PC-3 (cell line): ENCODE measurements at places on chromosomes 7 and 10.

DNA sequence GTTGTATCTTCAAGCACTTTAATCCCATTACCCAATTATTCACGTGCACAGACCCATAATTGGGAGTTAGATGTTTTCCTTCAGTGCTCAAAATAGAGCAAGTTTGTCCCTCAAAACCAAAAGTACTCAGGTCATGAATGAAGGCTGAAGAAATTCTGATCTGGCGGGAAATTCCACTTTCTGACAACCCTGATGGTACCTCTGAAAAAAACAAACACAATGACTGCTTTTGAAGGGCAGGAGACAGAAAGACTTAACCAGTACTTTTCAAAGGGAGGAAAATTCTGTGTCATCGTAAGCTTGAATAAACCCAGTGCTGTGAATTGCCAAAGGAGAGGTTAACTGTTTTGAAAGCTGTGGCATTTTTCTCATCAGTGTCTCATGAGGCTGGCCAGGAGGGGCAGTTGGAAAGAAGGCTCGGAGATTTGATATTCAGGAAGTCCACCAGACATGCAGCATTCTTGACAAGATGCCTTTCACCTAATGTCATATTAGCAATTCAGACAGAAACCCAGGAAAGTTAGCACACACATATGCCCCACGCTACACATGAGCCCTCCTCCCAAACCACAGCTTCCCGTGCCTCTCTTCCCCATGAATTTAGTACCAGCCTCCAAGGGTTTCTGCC lies 347.0 kb downstream of the KCNMA1 start:
- peak; percentile 95 for DNase-seq
- H3K4me1 ChIP-seq = peaks cover 53% of the 10 kb centered on the region
- peak overlapping the region; percentile 1; the same call in 1 of the 2 replicates for H3K4me3 ChIP-seq
- H3K27me3 ChIP-seq = no peaks in the 10 kb centered on the region
- no peaks in the 10 kb centered on the region for H3K36me3 ChIP-seq
- H3K27ac ChIP-seq = peak overlapping the region; percentile 31

DNA sequence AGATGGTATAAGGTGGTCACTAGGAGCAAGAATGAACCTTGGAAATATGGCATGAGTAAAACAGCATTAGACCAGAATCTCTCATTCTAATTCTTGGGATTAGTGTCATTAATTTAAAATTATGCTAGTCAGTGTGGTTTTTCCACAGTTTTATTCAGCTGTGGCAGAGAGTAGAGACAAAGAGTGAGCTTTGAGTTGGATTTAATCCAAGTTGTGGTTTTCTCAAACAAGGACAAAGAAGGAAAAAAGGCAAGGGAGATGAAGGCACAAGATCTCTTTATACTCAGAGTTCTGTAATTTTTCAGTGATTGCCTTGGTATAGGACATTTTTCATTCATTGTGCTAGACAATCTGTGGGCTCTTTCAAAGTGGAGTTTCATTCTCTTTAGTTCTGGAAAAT lies 28.2 kb upstream of the AKAP9 start:
- no peak overlapping the region for H3K4me3 ChIP-seq
- H3K36me3 ChIP-seq = no peaks in the 10 kb centered on the region
- no peak for DNase-seq
- H3K27ac ChIP-seq = no peak overlapping the region
- peaks cover 8% of the 10 kb centered on the region for H3K4me1 ChIP-seq

DNA sequence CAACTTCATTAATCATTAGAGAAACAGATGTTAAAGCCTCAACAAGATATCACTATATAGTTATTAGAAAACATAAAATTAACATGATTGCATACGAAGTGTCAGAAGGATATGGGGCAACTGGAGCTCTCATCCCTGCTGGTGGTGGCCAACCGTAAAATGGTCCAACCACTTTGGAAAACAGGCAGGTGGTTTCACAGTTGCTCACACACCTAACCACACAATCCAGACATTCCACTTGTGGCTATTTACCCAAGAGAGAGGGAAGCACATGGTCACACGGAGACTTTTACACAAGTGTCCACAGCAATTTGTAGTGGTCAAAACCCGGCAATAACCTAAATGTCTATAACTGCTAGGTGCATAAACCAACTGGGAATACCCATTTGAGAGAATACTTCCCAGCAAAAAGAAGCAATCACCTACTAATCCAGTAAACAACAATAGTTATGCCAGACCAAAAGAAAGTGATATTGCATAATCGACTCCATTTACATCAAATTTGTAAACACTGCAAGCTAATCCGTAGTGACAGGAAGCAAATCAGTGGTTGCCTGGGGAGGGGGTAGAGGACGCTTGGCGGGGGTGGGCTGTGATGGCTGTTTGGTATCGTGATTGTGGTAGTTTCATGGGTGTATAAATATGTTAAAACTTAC lies 91.8 kb downstream of the LARP4B start:
- no peaks in the 10 kb centered on the region for H3K4me1 ChIP-seq
- no peaks in the 10 kb centered on the region for H3K27me3 ChIP-seq
- H3K36me3 ChIP-seq = no peaks in the 10 kb centered on the region

DNA sequence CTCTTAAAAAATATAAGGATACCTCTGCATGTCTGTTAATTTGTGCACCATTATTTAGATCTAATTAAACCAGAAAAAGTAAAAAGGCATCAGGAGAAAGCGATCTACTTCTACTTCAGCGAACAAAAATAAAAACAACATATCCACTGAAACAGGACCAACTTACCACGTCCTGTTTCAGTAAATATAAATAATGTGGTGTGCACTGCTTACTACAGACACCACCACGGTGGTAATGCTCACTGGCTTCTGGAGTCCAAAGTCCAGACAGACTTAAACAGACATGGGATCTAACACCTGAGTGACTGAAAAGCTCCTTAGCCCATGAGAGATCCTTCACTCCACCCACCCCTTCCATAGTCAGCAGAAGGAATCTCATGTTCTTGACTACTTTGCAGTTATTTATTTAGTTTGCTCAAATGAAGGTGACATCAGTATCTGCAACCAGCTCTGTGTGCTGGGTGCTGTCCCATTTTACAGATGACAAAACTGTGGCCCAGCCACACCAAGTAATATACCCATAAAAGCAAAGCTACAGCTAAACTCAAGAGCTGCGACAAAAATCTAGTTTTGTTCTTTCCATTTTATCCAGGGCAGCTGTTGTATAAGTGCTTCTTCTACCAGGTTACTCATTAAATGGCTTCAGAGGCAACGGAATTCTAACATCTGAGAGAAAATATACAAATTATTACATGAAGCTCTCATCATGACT lies 62.1 kb upstream of the NCAPG2 start:
- DNase-seq = no peak
- no peaks in the 10 kb centered on the region for H3K27me3 ChIP-seq
- H3K4me3 ChIP-seq = no peak overlapping the region
- no peak overlapping the region for H3K27ac ChIP-seq
- no peaks in the 10 kb centered on the region for H3K4me1 ChIP-seq
- peaks cover 12% of the 10 kb centered on the region; the same call in 1 of the 2 replicates for H3K36me3 ChIP-seq

DNA sequence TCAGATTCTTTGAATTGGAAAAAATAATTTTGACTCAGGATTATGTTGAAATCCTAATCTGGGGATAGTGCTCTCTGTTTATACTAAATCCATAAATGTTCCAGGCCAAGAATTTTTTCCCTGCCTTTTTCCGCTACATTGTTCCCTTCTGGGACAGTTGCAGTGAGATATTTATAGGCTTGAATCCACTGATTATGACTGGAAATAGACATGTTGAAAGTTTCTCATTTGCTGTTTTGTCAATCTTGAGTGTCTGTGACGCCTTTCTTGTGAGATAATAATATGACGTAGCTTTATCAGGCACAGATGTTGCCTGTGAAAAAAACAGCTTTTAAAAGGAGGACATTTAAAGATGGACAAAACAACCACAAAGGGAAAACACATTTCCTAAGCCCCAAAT lies 155.9 kb downstream of the ARID5B start:
- peaks cover 9% of the 10 kb centered on the region; the same call in 1 of the 2 replicates for H3K4me1 ChIP-seq
- DNase-seq = no peak
- H3K27me3 ChIP-seq = no peaks in the 10 kb centered on the region
- peaks cover 45% of the 10 kb centered on the region for H3K36me3 ChIP-seq
- H3K4me3 ChIP-seq = no peak overlapping the region

DNA sequence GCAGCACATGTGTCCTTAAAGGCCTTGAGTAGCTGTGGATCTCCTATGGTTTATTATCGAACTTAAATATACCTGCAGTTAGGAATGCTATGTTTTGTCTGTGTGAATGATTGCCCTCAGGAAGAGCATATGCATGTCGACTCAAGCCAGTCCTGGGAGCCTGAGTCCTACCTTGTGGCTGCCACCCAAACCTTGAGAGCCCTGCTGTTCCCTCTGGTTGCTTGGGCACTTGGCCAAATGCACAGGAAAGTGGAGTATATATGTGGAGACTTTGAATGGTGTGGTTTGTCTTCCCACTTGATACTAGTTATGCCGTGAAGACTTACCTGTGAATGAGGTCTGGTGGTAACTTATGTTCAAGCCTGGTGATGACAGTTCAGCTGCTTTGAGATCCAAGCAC lies 409.8 kb downstream of the LRMDA start:
- H3K27ac ChIP-seq = no peak overlapping the region
- H3K27me3 ChIP-seq = peaks cover 51% of the 10 kb centered on the region
- no peaks in the 10 kb centered on the region for H3K36me3 ChIP-seq
- H3K4me3 ChIP-seq = no peak overlapping the region
- H3K4me1 ChIP-seq = no peaks in the 10 kb centered on the region

DNA sequence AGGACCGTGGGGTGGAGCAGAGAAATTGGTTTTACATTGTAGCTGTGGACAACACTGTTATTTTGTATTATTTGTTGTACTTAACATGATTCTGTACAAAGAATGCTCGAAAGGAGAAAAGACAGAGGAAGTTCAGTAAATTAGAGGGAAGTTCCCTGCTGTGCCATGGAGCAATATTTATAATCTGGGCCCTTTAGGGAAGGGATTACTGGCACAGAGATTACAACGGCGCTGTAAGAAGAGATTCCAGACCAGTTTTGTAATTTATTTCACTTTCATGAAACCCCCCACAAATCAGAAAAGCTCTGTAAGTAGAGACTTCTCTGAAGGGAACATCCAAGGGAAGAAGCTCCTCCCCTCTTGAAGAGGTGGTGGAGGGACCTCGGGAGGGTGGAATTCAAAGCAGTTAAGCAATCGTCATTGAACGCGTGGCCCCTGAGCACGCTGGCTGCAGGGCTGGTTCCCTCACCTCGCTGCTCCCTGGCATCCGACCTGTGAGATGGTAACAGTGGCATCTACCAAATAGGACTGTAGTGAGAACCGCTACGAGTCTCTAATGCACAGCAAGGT lies 113.5 kb downstream of the KLF6 start:
- no peak overlapping the region for H3K4me3 ChIP-seq
- no peaks in the 10 kb centered on the region for H3K4me1 ChIP-seq
- H3K27ac ChIP-seq = no peak overlapping the region
- no peak for DNase-seq

DNA sequence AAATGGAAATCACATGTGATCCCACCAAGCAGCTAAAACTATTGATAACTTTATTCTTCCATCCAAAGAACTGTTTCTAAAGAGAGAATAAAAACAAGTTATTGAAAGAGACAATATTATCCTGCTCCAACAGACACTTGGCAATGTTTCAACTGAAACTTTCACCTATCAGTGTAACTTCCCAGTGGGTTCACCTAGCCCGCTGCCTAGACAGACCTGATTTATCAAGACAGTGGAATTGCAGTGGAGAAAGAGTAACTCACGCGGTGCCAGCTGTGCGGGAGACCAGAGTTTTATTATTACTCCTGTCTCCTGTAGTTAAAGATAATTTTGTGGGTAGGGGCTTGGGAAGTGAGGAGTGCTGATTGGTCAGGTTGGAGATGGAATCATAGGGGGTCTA lies 199.8 kb downstream of the AHR start:
- H3K36me3 ChIP-seq = no peaks in the 10 kb centered on the region
- H3K27ac ChIP-seq = no peak overlapping the region
- peaks cover 15% of the 10 kb centered on the region for H3K4me1 ChIP-seq
- no peak overlapping the region for H3K4me3 ChIP-seq
- no peak for DNase-seq
- H3K27me3 ChIP-seq = no peaks in the 10 kb centered on the region

GRCh38 chr10:76080991-76081390 lies 649.6 kb downstream of the LRMDA start:
- H3K36me3 ChIP-seq = no peaks in the 10 kb centered on the region
- H3K27ac ChIP-seq = no peak overlapping the region
- H3K4me3 ChIP-seq = no peak overlapping the region
- H3K27me3 ChIP-seq = peaks cover 18% of the 10 kb centered on the region

DNA sequence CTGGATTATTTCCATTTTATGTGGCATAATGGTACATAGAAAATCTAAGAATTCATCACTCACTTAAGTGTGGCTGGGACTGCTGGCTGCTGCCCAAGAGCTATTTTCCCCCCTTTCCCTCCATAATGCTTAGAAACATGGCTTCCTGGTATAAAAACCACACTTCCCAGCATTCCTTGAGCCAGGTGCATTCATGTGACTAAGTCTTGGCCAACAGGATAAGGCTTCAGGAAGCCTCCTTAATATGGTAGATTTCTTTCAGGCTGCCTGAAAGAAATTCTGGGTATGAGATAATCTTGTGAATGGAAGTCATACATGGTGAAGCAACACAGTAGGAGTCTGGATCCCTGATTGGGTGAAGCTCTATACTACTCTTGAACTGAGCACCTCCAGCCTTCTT lies 178.0 kb downstream of the JAZF1 start:
- peak; percentile 4 for DNase-seq
- H3K27me3 ChIP-seq = no peaks in the 10 kb centered on the region
- H3K36me3 ChIP-seq = no peaks in the 10 kb centered on the region
- no peak overlapping the region for H3K27ac ChIP-seq
- H3K4me3 ChIP-seq = no peak overlapping the region
- H3K4me1 ChIP-seq = no peaks in the 10 kb centered on the region

DNA sequence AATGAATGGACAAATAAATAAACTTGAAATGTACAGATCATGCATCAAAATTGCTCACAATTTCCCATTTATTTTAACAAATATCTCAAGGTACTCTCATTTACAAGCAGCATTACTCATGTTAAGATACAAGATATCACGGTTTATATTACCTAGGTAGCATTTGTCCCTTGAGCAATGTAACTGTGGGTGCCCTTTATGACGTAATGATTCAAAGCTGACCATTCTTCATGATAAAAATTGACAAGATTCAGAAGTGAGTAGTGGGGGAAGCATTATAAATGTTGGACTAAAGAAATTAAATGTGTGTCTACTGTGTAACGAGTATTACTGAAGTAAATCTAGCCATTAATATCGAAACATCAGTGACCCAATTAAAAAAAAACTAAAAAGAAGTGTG lies 68.2 kb upstream of the GRM8 start:
- no peak overlapping the region for H3K4me3 ChIP-seq
- DNase-seq = no peak
- H3K27me3 ChIP-seq = peaks cover 45% of the 10 kb centered on the region
- no peak overlapping the region for H3K27ac ChIP-seq
